GM12878 (cell line): ENCODE measurements at places on chromosomes 1 and 21.

DNA sequence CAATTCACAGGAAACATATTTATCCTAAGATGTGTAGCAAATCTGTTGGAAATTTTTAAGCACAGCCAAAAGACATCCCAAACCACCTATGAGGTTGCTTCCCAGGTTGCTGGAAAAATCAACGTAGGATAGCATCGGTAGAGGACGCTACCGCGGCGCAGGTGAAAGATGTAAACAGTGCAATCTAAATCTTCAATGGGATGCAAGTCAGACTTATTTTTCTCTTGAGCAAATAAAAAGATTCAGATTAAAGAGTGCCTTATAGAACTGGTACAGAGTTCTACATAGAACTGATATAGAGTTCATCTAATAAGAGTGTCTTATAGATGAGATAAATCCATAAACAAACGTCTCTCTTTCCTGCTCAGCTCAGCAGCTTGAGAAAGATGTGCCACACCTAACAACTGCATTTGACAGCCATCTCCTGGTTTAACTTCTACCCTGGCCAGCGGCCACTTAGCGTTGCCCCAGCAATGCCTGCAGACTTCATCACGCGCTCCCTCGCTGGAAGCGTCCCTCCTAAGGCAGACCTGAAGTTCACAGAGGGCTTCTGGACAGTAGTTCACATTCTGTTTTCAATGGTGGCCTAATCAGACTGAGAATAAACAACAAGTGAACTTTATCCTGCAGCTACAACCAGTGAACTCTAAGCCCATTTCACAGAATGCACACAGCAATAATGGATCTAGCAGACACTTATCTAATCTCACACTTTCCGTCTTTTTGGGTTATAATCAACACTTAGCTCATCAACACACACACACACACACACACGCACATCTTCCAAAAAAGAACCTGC, 164.5 kb downstream of the TOMM20 start:
- no peak for DNase-seq

DNA sequence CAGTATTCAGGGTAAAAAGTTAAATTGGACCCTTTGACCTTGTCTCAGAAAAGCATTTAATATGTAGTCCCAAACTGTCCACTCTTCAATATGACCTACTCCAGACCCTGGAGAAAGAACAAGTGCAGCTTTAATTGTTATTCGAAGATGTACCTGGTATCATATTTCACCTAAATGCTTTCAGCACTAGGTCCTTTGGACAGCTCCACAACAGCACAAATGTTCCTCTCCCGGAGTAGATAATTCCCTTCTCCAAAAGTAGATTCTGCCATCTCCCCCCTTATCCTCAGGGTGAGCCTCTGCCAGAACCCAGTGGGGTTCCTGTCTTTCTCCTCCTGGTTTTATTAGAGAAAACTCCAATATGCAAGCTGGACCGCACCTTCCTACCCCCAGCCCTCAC, 104.5 kb upstream of the AJAP1 start:
- no peak for DNase-seq

DNA sequence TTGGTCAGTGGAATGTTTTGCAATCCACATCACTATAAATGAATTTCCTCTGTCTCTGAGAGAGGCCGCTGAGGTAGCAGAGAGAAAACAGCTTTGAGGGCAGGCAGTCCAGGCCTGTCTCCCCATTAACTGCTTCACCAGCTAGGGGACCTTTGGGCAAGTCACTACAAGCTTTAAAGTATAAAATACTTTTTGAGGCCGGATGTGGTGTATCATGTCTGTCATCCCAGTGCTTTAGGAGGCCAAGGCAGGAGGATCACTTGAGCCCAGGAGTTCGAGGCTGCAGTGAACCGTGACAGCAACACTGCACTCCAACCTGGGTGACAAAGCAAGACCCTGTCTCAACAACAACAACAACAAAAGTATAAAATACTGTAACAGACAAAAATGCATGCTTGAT, 6.4 kb downstream of the IL6R start:
- DNase-seq: no peak

- DNase-seq: no peak
Measured at GRCh38 chr1:58781541-58782177, 2.2 kb downstream of the JUN start.

- DNase-seq: no peak
Measured at GRCh38 chr1:32303997-32304622, 12.2 kb downstream of the HDAC1 start.

DNA sequence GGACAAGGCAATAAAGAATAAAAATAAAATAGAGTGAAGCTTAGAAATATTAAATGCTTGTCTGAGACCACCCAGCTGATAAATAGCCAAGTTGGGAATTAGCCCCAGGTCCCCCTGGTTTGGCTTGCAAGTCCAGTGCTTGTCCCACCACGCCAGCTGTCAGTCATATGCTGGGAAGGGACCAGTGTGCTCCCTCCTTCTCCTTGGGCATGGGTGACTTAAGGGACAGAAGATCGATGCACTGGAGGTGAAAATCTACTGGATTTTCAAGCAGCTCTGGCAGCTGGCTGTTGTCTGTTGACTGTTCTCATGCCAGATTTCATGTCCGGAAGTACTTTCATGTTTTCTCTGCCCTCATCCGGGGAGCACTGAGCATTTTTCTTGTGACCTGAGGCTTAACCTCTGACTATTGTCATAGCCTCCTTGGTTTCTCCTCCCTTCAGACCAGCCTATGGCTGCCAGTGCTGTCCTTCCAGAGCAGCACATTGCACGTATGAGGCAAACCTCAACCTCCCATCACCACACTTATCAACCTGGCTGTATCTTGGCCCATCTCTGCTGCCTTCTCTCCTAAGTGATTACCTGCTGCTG, 12.4 kb downstream of the LMOD1 start:
- DNase-seq: no peak

- no peak for DNase-seq
Measured at GRCh38 chr1:158362482-158362881, 8.8 kb downstream of the CD1E start.

- no peak for DNase-seq
Measured at GRCh38 chr1:71687376-71687775, 595.0 kb downstream of the NEGR1 start.

- DNase-seq: no peak
Measured at GRCh38 chr1:55990007-55990406, 589.4 kb downstream of the PLPP3 start.

DNA sequence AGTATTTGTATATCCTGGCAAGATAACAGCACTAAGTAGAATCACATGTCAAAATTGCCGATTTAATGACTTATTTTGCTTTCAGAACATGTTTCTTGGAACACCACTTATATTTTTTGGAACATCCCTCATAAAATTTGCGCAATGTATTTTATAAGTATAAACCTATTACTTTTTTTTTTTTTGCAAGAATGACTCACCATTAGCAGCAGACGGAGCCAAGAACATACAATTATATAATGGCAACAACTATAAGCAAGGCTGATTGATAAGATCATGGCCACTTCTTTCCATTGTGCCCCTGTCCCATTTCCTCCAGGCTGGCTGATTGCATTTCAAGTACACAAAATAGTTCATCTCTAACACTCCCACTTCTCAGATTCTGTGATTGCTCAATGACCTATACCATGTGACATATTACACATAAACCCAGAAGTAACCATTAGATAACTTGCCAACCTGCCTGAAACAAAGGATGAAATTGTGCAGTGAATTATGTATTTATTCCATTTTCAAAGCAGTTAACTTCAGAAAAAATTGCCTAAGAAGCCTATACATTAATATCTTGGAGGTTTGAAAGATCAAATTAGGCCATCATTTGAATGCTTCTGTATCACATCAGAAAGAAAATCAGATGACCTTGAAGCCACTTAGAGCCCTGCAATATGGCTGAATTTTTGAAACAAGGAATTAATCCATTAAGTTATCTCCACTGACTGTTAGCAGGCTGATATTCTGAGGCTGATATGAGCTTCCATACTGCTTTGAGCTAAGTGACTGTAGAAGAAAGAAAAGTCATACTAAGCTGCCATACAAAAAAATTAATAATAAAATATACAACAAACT, 77.8 kb upstream of the PRMT6 start:
- no peak for DNase-seq
